Stimulated activated CD4-positive, alpha-beta T cell treated with anti-CD3 and anti-CD28 coated beads, Interleukin-15, amount 100 ng/mL, for 48 hours (primary cell): ENCODE measurements at places on chromosomes 16 and 17.

- DNase-seq, result no peak
Measured at GRCh38 chr17:12911239-12911638, 106.6 kb downstream of the ELAC2 start.

DNA sequence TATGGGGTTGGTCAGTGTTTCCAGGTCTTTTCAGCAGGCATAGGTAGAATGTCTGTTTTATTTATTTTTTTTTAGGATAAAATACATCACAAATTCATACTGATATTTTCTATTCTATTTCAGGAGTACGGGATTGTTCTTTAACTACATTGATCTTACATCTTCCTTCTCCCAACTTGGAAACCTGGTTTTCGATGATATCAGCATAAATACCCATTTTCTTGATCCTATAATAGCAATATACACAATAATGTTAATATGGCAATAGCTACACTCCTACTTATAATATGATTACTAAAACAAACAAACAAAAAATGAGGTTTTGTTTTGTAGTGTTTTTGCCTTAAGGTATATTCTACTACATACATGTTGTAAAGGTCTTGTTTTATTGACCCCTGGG is 962.4 kb upstream of the GOT2 start:
- no peak for DNase-seq

DNA sequence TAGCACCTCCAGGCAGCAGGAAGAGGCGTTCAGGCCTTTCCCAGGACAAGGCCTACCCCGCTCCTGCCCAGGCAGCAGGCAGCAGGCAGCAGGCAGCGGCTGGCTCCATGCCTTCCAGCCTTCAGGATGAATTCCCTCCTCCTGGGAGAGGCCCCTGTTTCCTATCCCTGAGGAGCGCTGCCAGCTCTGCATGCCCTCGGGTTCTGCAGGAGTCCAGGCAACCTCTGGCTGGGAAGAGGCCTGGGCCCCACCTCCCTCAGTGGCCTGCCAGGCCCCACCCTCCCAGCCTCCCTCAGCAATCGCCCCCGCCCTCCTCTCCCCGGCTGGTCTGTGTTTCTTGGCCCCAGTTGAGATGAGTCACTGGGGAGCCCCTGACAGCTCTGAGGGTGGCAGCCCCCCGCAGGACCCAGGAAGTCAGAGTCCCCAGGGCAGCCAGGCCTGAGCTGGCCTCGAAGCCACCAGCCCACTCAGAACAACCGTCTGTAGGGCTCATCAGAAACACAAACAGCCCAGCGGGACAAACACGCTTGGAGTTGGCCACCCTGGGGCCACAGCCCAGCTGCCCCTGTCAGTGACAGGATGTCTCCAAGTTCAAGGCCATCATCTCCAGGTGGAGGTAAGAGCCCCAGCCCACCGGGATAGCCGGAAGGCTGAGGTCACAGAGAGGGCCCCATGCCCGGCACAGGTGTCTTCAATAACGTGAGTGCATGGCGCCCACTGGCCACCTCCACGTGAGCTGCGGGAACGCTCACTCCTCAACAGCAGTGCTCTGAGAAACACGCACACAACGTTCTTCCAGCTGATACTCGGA is 39.5 kb upstream of the CIBAR2 start:
- no peak for DNase-seq

- no peak for DNase-seq
Measured at GRCh38 chr16:72847187-72848027, 200.5 kb downstream of the ZFHX3 start.

DNA sequence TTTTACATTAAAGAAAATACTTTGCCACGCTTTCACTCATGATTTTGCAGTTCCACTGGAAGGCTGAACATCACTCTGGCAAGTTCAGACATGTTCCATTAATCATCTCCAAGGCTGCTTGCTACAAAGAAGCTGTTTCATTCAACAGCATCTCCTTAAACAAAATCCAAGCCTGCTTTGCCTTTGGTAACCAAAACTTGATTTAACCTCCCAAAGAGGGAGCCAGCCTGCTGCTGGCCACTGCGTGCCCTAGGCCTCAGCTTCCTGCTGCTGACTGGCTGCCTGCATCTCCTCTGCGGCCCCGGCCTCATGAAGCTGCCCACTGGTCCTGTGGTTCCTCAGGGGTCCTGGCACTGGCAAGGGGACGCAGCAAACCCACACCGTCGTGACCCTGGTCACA is 31.8 kb downstream of the ANKRD11 start:
- no peak for DNase-seq

GRCh38 chr16:67967958-67968399 is 458 bp downstream of the SLC12A4 start:
- DNase-seq, result no peak

DNA sequence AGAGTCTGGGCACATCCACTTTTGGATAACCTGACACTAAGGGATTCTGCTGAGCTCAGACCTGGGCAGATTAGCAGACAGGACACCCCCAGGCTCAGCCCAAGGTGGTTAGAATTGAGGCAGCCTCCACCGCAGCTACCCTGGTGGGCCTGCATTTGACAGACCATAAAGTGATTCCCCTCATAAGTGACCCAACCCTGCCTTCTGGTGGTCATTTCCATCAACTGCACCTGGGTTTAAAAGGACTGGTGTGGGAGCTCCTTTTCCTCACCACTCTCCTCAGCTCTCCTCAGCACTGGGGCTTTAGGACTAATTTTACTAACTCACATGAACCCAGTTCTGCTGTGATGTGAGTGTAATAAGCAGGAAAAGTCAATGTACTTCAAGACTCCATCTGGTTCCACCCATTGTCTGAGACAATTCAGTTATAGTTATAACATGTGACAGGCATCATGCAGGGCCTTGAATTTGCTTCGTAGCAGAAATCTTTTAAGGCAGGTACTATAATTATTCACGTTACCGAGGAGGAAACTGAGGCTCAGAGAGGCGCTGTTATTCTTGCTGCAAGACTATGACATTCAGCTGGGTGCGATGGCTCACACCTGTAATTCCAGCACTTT is 42.5 kb downstream of the MYH3 start:
- DNase-seq, result no peak
